Amniotic epithelial cell (primary cell): ENCODE measurements at places on chromosomes 12 and 14.
A peak's percentile ranks its signal among the peaks of the same experiment; 100 is the strongest.

DNA sequence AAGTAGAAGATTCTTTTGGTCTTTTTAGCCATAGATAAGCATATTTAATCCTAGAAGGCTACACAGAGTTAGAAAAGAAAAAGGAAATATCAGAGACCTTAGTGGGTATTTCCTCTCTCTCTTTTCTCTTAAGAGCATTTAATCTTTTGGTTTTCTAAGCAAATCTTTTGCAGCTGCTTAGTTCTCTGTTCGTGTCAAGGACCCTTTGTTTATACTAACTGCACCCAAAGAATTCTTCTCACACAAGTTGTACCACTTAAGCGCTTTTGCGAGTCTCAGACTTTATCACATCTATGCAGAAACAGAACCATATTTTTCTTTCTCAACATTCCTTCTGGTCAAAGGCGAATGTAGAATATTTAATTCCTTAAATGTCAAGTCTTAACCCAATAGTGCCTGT lies 17.9 kb upstream of the NID2 start:
- peak; percentile 91 for DNase-seq

GRCh38 chr12:42608196-42608825 lies 18.8 kb upstream of the PRICKLE1 start:
- DNase-seq: no peak

GRCh38 chr12:52631676-52632459 lies 13.5 kb upstream of the KRT73 start:
- DNase-seq: no peak

- no peak for DNase-seq
These were observed 148.1 kb upstream of the LRIG3 start for GRCh38 chr12:59068436-59068835.
